ENCODE measurements at places on chromosomes 1 and 21. TPM values are rescaled to one million over a fixed set of nuclear protein-coding genes. Genes with fewer than 3 reads are reported as not detected.

ACKR1 gene
- not detected for total RNA-seq

ACTN2 gene
- not detected for total RNA-seq

- H3K36me3 ChIP-seq, result peaks cover 18% of the 10 kb centered on the region
- H3K4me3 ChIP-seq, result no peak overlapping the region
- no peak overlapping the region for H3K27ac ChIP-seq
- H3K4me1 ChIP-seq, result peaks cover 44% of the 10 kb centered on the region
Measured at GRCh38 chr1:207858281-207858680, 52.6 kb downstream of the CD34 start.

- H3K27ac ChIP-seq, result peak overlapping the region; percentile 98
- H3K4me1 ChIP-seq, result peaks cover 68% of the 10 kb centered on the region
- H3K36me3 ChIP-seq, result peaks cover 12% of the 10 kb centered on the region
Measured at GRCh38 chr1:167643441-167643840, 13.4 kb downstream of the RCSD1 start.

DNA sequence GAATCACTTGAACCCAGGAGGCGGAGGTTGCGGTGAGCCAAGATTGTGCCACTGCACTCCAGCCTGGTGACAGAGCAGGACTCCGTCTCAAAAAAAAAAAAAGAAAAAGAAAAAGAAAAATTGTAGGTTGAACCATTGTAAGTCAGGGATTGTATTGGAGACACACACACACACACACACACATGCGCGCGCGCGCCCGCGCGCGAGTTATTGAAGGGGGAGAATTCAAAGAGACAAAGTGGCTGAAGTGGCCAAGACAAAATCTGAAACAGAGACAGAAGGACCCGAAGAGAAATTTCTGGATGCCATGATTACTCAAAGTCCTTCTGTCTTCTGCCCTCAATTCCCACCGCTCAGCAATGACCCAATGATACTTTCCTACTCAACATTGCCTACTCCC, 3.7 kb upstream of the KLHDC9 start:
- no peaks in the 10 kb centered on the region for H3K27me3 ChIP-seq
- H3K36me3 ChIP-seq, result no peaks in the 10 kb centered on the region
- no peak overlapping the region for H3K4me3 ChIP-seq
- H3K27ac ChIP-seq, result no peak overlapping the region

GRCh38 chr1:157107702-157108101, 8.1 kb upstream of the ETV3L start:
- no peak overlapping the region for H3K4me3 ChIP-seq
- H3K4me1 ChIP-seq, result peaks cover 29% of the 10 kb centered on the region
- peaks cover 8% of the 10 kb centered on the region for H3K36me3 ChIP-seq
- no peak overlapping the region for H3K27ac ChIP-seq
- peaks cover 84% of the 10 kb centered on the region for H3K27me3 ChIP-seq
- DNase-seq, result no peak
